HL-60 (cell line): ENCODE measurements at places on chromosomes 6 and 20.
A peak's percentile ranks its signal among the peaks of the same experiment; 100 is the strongest.

DNA sequence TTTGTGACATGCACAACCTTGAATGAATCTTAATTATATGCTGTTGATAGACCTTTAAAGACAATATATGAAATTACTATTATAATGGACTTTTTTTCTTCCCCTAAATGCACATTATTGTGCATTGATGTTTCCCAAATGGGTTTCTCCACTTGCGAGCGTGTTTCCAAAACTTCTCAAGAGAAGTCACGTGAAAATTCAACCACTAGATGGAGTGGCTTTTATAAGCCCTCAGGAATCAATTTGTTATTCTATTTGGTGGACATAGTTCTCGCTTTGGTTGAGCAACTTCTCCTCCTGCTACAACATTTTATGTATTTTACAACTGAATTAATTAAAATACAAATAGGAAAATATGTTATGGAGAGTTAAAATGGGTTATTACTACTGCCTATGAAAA is 9.0 kb downstream of the CNR1 start:
- DNase-seq = no peak

GRCh38 chr6:11206576-11206975 is 25.9 kb downstream of the NEDD9 start:
- no peak for DNase-seq

DNA sequence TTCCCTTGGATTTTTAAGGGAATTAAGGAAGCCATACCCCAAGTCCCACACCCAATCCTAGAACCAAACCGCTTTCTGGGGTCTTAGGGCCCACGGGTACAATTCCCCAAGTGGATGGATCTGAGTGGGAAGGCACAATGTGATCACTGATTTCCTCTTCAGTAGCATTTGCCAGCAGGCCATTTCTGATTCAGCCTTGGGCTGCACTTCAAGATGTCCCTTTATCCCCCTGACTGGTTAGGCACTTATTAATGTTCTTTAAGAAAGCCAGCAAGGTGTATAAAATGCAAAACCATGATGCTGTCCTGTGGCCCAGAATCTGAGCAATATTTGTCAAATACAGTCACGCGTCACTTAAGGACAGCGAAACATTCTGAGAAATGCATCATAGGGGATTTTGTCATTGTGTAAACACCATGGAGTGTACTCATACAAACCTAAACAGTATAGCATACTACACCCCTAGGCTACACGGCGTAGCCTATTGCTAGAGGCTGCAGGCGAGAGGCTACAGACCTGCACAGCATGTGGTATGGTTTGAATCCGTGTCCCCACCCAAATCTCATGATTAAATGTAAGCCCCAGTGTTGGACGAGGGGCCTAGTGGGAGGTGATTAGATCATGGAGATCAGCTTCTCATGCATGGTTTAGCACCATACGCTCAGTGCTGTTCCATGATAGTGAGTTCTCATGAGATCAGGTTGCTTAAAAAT is 234.2 kb downstream of the NRN1 start:
- DNase-seq = no peak

GRCh38 chr20:6583134-6583738 is 184.2 kb upstream of the BMP2 start:
- peak; percentile 23 for DNase-seq

- no peak for DNase-seq
Observed at GRCh38 chr6:117269638-117270054, 4.3 kb downstream of the VGLL2 start.

GRCh38 chr20:16803965-16804792 is 56.0 kb downstream of the OTOR start:
- peak; percentile 33 for DNase-seq

- peak; percentile 73 for DNase-seq
Observed at GRCh38 chr6:26205625-26206574, 118.7 kb downstream of the HFE start.

- DNase-seq = no peak
Observed at GRCh38 chr6:16635810-16636602, 125.3 kb downstream of the ATXN1 start.

DNA sequence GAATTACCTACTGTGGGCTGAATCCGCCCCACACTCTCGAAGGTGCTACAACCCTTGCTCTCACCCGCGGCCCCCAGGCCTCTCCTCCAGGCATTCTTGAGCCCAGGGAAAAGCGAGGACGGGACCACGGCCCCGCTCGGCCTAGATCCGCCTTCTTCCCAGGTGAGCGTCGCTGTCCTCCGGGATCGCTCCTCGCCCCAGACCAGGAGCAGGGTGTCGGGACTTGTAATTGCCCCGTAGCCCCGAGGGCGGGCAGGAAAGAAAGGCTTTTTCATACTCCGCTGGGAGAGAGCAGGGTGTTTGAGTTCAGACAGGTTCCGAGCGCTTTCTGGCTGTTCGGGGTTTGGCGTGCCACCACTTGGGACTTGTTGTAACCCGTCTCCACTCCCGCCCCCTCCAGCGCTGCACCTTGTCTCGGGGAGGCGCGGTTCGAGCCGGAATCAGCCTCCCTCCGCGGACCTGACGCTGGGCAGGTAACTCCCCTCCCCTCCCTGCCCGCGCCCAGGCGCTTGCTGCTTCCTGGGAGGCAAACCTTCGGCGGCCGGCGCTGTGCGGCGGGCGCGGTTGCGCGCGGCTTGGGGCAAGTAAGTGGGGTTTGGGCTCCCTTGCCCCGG is at the start of gene FAM83B:
TSS of gene FAM83B (plus strand) at position 529 of the 614 bp plus-strand sequence. CDS start 23,476 bp downstream, outside the sequence.
- no peak for DNase-seq
